ENCODE measurements at places on chromosomes 4 and X. TPM values are rescaled to one million over a fixed set of nuclear protein-coding genes. Genes with fewer than 3 reads are reported as not detected.
A peak's percentile ranks its signal among the peaks of the same experiment; 100 is the strongest.

DNA sequence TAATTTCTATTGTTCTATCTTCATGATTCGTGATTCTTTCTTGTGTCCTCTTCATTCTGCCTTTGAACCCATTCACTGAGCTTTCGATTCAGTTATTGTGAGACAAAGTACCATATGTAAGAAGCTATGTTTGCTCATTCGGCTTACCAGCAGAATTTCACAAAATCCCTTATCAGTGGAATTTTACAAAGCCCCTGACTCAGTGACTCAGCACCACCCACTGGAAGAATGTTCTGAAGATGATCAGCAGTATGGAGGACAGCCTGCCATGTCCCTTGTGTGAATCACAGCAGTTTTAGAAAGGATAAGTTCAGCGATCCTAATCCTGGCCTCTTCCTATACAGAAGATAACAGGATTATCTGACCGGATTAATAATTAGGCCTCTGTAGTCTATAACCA is 5.8 kb upstream of the UXT start:
- DNase-seq = no peak

- peak; percentile 23 for DNase-seq
Measured at GRCh38 chr4:61877266-61877665, 677.1 kb downstream of the ADGRL3 start.

GRCh38 chrX:122119361-122119760 is 1064.7 kb upstream of the GRIA3 start:
- DNase-seq = no peak

GRCh38 chr4:125387770-125388169 is 73.0 kb downstream of the FAT4 start:
- no peak for DNase-seq

GRCh38 chr4:115119804-115120352 is 6.5 kb upstream of the NDST4 start:
- no peak for DNase-seq

DNA sequence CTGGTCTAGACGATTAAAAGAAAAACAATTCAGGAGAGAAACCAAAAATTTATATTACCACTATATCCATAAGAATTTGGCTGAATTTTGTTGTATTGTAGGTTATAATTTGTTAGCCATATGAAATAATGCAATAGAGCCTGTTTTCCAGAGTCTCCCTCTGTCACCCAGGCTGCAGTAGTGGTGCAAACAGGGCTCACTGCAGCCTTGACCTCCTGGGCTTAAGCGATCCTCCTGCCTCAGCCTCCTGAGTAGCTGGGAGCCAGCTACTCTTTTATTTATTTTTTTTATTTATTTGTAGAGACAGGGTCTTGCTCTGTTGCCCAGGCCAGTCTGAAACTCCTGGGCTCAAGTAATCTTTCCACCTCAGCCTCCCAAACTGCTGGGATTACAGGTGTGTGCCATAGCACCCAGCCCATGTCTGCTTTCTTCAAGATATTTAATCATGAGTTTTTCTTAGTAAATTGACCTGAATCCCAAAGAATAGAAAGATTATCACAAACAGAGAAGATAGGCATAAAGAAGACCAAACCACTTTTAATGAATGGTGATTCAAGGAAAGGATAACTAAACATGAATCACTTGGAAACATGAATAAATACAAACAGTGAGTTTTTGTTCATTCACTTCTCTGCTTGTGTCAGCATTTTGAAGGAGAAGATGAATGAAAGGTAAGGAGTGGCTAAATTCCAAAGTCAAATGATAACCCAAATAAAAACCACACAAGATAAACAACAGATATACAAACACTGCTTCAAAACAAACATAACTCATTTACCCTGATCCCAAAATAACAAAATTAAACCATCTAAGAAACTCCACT is 82.1 kb downstream of the PPP3CA start:
- DNase-seq = peak; percentile 73

DNA sequence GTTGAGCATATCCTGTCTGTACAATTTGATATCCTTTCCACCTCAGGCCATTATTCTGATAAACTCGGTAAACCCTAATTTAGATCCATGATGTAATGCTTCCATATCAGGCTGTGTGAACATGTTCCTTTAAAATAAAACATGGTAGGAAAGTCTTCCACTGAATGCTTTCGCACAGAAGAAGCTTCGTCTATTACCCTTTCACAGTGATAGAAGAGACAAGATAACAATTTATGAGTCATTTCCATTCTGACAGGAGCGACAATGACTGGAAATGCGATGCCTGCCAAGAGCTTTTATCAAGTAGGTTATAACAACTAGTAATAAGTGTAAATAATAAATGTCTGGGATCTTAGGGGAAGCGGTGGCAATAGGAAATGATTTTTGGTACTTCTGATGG is 98.8 kb downstream of the TTC29 start:
- no peak for DNase-seq

DNA sequence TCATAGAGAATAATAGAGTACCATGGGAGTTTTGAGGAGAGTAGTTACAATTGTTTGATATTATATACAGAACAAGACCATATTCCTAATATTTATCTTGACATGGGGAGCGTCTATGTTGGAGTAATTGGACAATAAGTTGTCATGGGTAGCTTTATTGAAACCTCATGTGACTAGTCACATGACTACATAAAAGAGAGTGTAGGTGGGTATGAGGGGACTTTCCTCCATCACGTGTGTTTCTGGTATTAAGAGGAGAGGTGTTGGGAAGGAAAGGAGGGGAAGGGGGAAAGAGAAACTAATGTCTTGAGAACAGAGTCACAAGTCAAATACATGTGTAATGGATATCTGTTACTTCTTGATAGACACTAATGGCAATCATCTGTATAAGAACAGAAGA is 33.1 kb downstream of the PDLIM5 start:
- DNase-seq = no peak

DNA sequence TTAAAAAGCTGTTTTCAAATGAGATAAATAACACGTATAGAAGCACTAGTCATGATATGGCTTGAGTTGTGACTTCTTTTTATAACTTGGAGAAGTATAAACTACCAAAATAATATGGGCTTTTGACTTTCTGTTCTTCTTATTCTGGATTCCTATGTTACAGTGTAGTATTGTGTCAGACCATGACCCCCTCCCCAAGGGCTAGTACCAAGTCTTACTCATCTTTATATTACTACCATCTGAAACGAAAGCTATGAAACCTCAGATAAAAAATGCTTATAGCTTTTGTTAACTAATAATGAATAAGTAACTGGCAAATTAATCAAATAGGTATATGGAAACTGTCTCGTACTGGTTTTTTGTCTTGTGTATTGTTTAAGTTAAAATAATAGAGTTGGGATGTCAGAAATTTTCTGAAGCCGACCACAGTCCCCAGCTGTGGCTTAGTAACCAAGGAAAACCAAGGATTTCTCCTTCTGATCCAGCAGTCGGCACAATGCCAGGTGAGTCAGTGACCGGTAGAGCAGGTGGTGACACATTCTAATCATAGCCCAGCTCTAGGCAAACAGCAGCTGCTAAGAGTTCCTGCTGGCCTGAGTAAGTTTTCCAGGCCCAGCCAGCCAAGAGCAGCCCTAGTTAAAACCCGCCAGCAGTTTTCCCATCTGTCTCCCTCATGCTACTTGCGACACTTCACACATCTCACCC is 163.3 kb upstream of the PRDX4 start:
- DNase-seq = peak; percentile 79

GRCh38 chrX:109389917-109390316 is 92.0 kb downstream of the GUCY2F start:
- DNase-seq = peak; percentile 39

Gene TMEM156
- total RNA-seq = 0.61 TPM

Gene SYTL4
- 3.7 TPM for total RNA-seq

Gene CENPVL2
- total RNA-seq = not detected
